NCI-H1930 (cell line): ENCODE measurements at places on chromosomes 7 and 10.

DNA sequence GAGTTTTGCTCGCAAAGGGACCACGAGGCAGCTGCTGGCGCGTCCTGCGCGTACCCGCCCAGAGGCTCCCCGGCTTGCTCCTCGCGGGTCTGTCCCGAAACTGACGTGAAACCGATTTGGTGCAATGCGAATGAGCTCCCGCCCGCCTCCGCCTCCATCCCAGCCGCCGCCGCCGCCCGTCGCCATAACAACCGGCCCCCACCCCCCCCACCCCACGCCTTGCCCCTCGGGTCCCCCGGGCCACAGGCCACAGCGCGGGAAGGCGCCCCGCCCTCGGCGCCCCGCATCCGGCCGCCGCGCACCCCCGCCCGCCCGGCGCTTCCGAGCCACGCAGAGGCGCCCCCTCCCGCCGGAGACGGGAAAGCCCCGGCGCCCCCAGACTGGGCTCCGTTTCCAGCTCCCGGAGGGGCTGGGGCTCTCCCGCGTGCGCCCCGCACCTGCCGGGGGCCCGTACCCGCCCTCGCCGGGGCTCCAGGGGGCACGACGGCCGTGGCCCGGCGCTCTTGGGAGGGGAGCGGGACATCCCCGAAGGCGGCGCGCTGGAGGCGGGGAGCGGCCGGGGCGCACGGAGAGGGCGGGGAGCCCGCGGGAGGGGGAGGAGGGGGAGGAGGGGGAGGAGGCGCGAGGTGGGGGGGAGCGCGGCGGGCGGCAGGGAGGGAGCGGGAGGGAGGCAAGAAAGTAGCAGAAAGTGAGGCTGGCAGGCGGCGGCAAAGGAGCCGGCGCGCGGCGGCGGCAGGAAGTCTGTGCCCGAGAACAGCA, at the start of gene CAMK1D:
Gene CAMK1D (plus strand): TSS at position 678 of the 759 bp plus-strand sequence.
- DNase-seq = no peak

DNA sequence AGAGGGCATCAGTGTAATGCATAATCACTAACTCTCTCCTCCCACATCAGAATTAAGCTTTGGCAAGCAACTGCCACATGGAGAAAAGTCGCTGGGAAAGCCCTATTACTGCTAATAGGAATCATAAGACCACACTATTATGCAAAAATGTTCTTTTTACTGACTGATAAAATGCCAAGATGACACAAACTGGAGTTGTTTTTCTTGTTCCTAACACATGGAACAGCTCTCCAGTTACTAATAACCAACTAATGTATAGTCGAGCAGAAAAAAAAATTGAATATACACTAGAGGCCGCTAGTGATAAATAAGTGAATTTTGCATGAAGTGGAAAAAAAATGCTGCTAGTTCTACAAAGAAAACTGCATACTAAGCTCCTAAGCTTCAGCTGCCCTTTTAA, 165.6 kb downstream of the TPK1 start:
- DNase-seq = no peak

- DNase-seq = no peak
These were observed 171.7 kb downstream of the KIF20B start for GRCh38 chr10:89873055-89873454.

GRCh38 chr7:112395893-112396292, 54.4 kb upstream of the IFRD1 start:
- DNase-seq = no peak

- no peak for DNase-seq
These were observed 115.9 kb downstream of the MICU1 start for GRCh38 chr10:72509941-72510340.

- no peak for DNase-seq
These were observed 3.5 kb upstream of the NACAD start for GRCh38 chr7:45092100-45092930.

DNA sequence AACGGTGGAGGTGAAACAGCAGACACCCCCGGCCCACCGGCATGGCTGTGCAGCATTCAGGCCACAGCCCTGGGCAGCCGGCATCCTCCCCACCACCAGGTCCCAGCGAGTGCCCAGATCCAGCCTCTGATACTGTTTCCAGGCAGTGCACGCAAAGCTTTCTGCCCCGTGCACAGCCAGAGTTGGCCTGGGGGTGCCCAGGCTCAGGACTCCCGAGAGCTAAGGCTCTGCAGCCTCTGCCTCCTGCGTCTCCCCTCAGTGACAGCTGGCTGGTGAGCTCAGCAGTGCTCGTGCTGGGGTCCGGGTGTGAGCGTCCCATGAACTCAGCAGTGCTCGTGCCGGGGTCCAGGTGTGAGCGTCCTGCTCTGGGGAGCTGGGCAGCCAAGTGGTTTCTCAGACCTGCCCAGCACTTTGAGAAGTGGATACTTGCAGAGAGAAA, 65.4 kb downstream of the CFAP46 start:
- DNase-seq = no peak

- no peak for DNase-seq
These were observed 66.2 kb downstream of the FAM241B start for GRCh38 chr10:69696073-69696731.

GRCh38 chr10:130773941-130774340, 537.6 kb downstream of the TCERG1L start:
- DNase-seq = no peak

DNA sequence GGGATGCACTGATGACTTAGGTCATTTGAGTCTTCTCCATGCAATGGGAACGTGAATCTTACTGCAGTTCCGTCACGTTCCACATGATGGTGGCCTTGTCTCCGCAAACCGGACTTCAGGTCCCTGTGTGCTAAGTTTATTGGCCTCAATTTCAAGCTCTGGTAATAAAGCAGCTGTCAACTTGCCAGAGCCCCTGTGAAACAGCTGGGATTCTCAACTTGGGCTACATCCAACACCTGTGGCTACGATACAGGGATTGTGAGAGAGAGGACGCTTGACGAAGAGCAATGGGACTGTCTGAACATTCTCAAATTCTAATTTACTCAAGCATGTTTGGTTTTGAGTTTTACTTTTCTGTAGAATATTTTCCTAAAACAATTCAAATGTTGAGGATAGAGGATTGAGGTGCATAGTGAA, 174.2 kb downstream of the PTN start:
- peak; percentile 32 for DNase-seq

GRCh38 chr7:140617081-140617480, 23.5 kb downstream of the DENND2A start:
- DNase-seq = no peak

DNA sequence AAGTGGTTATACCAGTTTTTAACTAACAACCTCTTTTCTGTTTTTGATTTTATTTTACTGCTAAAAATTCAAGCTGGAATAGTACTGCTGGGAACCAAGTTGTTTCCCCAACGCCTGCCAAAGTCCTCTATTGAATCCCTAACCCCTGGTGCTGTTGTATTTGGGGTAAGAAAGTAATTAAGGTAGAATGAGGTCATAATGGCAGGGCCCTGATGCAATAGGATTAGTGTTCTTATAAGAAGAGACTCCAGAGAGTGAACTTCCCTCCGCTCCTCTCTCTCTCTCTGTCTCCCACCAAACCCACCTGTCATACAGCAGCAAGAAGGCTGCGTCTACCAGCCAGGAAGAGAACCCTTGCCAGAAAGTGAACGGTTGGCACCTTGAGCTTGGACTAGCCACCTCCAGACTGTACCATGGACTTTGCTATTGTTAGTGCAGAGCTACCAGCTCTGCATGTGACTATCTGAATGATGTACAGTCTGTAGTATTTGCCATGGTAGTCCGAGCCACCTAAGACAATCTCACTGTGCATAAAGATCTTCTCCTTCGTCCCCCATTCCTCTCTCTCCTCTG, 86.5 kb upstream of the KLF6 start:
- DNase-seq = no peak

DNA sequence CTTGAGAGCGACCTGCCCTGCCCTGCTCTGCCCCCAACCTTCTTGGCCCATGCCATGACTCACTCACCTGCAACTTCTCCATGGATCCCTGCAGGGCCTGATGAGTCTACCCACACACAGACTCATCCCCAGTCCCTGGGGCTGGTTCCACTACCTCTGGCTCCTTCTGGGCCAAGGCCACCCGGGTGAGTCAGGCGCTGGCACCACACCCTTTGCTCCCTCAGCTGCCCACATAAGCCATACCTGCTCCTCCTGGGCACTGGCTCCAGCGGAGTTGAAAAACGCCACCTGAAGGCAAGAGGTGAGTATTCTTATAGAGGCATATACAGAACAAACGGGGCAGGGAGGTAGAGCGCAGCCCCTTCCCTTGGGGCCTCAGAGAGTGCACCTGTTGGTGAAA, 16.2 kb upstream of the MTPAP start:
- no peak for DNase-seq

DNA sequence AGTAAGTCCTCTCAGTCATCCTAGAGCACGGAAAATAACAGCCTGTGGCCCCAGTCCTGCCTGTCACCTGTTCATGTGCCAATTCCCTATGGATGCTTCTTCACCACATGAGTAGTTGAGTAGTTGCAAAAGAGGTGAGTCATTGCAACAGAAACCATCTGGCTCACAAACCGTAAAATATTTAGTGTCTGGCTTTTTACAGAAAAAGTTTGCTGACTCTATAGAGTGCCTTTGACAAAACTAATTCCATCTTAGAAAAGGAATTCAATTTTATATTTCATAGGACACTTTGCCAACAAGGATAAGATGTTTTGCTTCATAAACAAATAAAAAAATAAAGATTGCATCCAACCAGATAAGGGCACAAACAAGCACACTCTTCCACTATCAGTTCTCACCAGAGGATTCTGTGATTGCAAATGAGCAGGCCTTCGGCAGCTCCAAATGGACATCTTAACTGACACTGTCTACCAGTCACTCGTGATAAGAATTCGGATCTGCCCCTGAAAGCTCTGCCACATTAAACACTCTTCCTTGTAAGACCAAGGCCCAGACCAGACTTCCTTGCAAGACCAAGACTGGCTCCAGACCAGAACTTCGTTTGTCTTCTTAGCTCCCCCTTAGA, 242.7 kb upstream of the SEMA3C start:
- DNase-seq = no peak

- no peak for DNase-seq
These were observed 657.9 kb downstream of the NXPH1 start for GRCh38 chr7:9091282-9091681.

DNA sequence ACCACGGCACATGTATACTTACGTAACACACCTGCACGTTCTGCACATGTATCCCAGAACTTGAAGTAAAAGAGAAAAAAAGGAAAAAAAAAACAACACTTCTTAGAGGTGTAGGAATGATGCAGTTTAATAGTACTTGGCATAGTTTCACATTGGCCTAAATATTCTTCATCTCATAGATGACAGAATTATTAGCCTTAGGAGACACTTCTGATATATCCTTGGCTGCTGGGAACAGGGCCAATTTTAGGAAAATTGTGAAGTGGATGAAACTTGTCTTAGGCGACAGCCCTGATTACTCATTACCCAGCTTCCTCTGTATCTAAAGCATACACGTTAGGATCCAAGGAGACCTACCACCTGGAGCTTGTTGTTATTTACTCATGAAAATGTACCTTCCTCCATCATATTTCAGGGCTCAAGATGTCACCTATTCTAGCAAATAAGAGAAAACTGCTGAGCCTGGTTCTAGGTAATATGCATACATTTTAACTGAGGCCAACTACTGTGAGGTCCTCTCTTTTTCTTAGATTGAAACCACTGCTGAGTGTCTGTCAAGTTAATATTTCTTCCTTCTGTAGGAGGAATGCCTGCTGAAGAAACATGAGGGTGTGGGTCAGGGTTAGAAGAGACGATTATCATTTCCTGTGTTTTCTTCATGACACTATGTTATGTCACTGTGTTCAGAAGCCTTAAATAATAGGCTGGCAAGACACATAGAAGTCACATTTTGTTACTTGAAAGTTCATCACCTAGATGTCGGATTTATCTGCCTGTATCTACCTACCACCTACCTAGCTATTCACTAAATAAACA, 44.3 kb downstream of the CPED1 start:
- no peak for DNase-seq

DNA sequence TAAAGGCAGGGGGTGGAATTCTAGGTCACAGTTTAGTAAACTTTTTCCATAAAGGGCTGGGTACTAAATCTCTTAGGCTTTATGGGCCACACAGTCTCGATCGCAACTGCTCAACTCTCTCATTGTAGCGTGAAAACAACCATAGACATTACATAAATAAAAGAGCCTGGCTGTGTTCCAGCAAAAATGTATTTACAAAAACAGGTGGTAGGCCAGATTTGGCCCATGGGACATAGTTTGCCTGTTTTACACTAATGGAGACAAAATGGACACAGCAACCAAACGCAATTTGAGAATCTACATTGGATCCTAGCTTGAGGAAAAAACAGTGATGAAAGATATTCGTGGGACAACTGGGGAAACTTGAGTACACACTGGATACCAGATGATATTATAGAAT, 23.2 kb upstream of the MALSU1 start:
- no peak for DNase-seq

GRCh38 chr10:38143587-38143986, 49.5 kb downstream of the ZNF37A start:
- no peak for DNase-seq

DNA sequence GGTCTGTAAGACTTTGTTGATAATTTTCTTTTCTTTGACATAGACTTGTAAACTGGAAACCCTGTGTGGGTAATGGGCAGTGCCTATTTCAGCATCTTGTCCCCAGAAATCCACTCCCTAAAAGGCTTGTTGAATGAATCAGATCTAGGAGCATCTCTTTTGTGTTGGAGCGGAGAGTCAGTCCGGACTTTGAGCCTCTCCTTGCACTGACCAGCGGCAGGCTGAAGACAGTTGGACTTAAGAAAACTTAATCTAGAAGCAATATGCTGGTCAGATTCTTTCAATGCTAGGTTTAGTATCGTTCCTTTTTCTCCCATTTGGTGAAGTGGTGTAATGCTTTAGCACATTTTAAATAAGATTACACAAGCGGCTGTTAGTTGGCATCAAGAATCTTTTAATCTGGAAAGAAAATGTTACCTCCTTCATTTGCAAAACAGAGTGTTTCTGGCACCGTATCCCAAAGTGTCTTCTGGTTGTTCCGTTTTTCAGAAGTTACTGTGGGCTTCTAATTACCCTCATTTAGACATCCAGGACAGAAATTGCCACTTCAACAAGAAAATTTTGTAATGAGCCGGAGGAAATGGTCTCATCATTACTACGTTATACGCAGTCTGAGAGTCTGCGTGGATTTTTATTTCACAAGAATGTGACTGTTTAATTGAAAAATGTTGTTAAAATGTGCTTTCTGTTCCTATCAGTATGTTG, 74.7 kb downstream of the CUX1 start:
- no peak for DNase-seq

GRCh38 chr10:13634207-13634606, 47.4 kb downstream of the PRPF18 start:
- DNase-seq = no peak

- DNase-seq = no peak
These were observed 4.4 kb downstream of the GPR37 start for GRCh38 chr7:124761164-124761715.

DNA sequence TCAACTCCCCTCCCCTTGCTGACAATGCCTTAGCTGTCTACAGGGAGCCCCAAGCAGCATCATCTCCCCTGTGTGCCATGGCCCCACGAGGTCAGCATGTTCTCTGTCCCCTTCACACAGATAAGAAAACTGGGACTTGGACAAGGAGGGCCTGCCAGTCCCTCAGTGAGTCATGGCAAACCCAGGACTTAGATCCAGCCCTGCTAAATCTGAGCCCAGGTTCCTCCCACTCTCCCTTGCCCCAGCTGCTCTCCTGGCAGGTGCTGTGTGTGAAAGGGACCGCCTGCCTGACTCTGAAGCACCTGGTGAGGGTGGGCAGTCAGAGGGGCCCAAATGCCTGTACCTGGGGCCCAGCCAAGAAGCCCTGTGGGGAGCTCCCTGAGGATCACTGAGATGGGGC, 7.4 kb downstream of the CRHR2 start:
- no peak for DNase-seq
